ENCODE measurements at places on chromosomes 2 and 18.
A peak's percentile ranks its signal among the peaks of the same experiment; 100 is the strongest.

- DNase-seq: peak; percentile 9
Measured at GRCh38 chr2:136389809-136390208, 271.9 kb upstream of the CXCR4 start.

GRCh38 chr2:39659765-39660611 lies 5.7 kb upstream of the TMEM178A start:
- DNase-seq: no peak

GRCh38 chr18:801137-801536 lies 10.9 kb downstream of the YES1 start:
- no peak for DNase-seq

GRCh38 chr2:3386448-3386958 lies 7.0 kb downstream of the TRAPPC12 start:
- DNase-seq: no peak

All from CD4-positive, alpha-beta T cell treated with Interferon gamma for 1 hour (primary cell).